ENCODE measurements at places on chromosomes 6 and 20.
A peak's percentile ranks its signal among the peaks of the same experiment; 100 is the strongest.

DNA sequence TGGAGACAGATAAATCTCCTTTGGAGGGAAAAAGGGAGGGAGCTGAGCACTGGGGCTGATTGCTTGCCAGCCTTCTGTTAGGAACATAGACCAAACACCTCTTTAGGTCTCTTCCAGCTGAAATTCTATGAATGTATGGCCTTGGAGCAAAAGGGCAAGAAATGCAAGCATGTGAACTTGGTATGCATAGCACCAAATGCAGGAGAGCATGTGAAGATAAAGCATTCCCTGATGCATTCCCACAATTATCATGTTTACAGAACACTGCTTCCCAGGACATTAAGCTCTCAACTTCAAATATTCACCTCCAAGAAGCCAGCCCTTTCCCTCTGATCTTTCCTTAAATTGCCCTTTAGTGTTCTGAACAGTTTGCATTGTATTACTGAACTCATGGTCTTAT lies 15.6 kb downstream of the RIPOR2 start:
- DNase-seq, result peak; percentile 21

- DNase-seq, result no peak
These were observed 82.0 kb downstream of the EZR start for GRCh38 chr6:158737082-158737709.

- DNase-seq, result no peak
These were observed 23.3 kb upstream of the OSTM1 start for GRCh38 chr6:108097882-108098281.

DNA sequence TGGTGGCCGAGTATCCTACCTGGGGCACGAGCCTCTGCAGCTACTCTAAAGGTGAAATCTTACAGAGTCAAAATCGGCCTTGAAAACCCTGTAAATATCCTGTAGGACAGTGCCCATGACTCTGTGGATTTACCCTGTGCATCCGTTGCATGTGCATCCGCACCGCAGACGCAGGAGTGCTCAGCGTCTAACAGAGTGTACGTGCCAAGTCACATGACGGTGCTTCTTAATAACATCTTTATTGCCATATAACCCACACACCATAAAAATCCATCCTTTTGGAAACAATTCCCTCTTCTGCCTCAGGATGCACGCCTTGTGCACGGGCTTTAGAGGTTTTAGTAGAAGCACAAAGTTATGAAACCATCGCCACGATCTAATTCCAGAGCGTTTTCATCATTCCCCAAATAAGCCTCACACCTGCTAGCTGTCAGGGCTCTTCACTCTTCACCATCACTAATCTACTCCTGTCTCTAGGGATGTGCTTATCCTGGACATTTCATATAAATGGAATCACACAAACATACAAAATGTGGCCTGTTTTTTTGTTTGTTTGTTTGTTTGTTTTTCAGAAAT lies 384.5 kb upstream of the SULF2 start:
- DNase-seq, result no peak

DNA sequence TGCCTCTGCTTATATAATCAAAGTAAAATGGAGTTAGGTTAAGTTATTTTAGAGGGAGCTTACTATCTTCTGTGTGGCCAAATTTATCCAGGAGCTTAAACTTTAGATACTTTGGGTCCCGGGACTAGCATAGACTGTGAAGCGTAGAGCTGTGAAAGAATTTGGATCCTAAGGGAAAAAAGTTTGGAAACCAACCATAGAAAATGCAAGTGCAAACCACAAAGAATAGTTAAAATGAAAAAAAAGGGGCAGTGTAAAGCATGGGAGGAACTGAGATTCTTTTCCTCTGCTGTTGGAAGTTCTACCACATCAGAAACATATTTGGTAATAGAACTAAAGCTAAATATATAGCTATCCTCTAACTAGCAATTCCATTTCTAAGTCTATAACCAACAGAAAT lies 232.2 kb upstream of the FLRT3 start:
- no peak for DNase-seq

DNA sequence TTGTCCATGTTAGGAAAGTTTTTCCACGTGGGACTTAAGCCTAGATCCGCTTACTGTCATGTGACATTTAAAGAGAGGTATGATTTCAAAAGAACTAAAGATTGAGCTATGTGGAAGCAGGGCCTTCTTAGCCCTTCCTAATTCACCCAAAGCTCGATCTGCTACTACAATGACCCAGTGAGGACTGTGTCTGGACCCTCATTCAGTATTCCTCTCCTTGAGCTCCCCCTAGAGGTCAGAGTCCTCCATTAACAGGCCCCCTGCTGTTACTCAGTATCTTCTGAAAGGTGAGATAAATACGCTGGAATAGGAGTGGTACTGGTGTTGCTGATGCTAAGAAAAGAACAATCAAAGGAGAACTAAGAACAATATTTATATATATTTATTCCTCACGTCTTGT lies 414.0 kb downstream of the GJA1 start:
- DNase-seq, result no peak

DNA sequence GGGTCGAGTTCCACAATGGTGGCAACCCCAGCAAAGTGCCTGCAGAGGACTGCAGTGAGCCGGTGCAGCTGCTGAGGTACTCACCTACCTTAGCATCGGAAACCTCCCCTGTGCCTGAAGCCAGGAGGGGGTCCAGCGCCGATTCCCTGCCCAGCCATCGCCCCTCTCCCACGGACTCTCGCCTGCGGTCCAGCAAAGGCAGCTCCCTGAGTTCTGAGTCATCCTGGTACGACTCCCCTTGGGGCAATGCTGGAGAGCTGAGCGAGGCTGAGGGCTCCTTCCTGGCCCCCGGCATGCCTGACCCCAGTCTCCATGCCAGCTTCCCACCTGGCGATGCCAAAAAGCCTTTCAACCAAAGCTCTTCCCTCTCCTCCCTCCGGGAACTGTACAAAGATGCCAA lies 134.1 kb upstream of the CLDN20 start:
- DNase-seq, result no peak

GRCh38 chr6:45712076-45712475 lies 303.6 kb downstream of the CLIC5 start:
- DNase-seq, result no peak

- DNase-seq, result no peak
These were observed 22.1 kb downstream of the PREX1 start for GRCh38 chr20:48805716-48806115.

DNA sequence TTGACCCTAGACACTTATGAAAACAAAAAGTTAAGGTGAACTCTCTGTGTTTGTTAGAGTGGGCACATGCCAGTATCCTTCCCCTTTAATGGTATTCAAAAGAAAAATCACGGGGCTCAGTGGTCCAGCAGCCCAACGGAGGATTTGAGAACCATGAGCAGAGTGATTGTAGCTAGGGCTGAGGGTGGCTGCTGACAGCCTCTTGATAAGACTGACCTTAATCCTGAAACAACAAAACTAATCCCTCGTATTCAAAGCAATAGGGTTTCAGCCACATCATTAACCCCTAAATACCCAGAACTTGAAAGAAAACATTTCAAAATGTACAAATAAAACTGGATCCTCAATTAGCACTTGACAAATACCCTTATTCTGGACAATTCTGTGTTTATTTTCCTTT lies 95.1 kb downstream of the SNAP25 start:
- DNase-seq, result no peak

DNA sequence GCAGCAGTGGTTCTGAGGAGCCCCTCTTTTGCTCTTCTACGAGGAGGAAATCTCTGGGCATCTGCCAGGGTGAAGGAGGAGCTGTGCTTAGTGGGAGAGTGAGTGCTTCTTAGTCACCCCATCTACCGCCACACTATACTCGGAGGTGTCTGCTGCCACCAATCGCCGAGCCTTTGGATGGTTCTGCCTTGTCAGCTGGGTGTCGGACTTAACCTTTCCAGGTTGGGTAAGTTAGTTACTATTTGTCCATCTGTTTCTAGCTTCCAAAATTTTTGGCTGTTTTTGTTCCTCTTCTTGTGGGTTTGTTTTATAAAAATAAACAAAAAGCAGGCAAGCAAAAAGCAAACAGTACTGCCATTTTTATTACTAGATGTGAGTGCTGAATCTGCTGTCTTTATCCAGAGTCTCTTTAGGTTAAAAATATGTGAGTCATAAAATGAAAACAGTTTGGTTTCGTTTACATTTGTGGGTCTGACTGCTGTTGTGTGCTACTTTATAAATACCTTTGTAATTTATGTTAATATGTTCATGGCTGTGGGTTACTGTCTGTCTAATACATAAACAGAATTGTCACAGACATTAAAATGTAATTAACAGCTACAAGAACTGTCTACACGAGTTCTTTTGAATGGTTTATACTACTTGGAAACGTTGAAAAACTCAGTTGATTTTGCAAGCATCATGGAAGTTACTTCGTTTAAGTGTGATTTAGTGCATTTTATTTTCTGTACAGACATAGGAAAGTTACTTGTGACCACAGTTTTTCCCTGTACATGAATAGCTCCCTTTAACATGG lies 89.2 kb downstream of the ARID1B start:
- DNase-seq, result no peak

DNA sequence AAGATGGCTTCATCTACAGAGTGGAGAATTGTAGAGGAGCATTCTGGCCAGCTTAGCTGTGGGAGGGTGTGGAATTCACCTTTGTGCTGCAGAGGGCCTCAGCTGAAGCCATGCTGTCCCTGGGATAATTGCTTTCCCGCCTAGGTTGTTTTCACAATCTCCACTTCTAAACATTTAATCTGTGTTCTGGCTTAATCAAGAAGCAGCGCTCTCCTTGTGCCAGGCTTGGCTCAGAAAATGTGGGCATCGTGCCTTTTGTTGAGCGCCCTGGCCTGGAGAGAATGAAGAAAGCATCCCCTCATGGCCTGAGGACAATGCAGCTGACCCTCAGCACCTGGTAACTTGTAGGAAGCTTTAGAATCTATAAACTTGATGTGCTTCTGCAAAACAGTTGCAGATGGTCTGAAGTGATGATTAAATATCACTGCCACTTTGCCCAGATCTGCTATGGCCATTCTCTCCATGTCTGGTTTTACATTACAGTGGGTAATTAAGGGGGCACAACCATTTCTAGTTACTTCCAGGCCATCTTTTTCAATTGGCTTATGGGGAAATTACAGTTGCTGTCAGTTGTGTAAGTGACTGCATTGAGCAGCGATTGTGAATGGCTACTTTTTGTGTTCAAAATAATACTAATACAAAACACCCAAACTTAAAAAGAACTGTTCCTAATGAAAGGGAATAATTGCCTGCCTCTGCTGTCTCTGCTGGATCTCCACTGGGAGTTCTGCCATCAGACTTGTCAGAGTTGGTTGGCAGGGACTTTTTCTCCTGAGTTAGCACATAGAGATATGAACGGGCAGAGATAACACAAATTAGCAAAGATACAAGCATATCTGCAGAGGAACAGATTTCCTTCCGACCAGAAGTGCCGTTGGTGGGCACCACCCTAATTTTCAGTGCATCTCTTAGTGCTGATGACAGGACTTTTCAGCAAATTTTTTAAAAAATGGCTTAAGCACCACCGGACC lies 18.4 kb downstream of the CTNNBL1 start:
- DNase-seq, result no peak

GRCh38 chr6:130931683-130932082 lies 104.5 kb downstream of the SMLR1 start:
- no peak for DNase-seq

- no peak for DNase-seq
These were observed 300.2 kb downstream of the THBS2 start for GRCh38 chr6:168953461-168953860.

DNA sequence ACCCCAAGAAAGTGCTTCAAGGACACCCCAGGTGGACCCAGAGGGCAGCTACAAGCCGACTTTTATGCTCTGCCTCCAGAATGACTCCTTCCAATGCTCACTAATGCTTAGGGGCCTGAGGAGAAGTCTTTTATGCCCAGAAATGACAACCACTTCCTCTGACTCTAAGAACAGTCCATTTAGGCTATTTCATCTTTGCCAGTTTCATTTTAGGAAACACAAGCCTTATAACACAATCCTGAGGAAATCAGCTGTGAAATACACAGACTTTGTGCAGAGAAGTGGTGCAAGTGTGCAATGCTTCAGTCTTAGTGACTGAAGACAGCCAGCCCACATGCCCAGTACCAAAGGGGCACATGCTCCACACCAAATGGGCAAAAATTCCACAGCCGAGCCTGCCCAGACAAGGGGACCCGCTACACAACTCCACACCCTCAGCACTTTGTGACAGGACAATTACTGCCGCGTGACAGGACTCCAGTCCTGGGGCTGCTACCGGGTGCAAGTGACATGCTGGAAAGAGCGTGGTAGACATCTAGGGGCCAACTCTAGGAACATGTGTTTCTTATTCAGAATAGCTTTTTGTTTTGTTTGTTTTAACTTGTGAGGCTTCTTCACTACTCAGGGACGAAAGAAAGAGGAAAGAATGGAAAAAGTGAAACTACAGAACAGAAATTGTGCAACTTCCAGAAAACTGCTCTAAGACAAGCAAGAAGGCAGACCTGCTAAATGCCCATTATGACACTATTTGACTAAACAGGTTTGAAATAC lies 28.2 kb upstream of the PLAGL1 start:
- no peak for DNase-seq

DNA sequence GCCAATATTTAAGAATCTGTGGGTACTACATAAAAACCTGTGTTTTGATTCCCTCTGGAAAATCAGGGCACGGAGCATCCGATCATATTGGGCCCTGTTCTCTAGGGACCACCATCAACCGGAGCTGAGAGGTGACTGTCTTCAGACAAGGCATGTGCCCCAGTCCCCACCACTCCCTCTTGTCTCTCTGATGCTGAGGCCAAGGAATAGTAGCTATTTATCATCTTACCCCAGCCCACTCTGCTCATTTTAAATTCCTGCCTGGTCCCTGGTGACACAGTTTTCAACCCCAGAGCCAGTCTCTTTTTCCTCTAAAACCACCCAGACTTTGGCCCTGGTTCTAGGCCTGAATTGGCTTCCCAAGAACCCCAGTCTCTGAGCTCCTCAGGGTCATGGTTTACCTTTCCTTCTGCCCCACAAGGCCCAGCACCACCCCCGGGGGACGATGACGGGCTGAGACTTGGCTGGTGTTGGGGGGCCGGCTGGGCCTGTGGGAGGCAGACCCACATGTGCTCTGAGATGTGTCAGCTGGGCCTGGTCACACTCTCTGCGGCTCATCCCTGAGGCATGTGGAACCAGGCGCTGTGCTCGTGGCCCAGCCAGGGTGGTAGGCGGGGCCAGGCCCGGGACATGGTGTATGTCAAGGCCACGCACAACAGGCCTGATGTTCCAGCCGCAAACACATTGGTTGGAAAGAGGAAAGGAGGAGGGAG lies 114.4 kb downstream of the CEBPB start:
- DNase-seq, result peak; percentile 97

DNA sequence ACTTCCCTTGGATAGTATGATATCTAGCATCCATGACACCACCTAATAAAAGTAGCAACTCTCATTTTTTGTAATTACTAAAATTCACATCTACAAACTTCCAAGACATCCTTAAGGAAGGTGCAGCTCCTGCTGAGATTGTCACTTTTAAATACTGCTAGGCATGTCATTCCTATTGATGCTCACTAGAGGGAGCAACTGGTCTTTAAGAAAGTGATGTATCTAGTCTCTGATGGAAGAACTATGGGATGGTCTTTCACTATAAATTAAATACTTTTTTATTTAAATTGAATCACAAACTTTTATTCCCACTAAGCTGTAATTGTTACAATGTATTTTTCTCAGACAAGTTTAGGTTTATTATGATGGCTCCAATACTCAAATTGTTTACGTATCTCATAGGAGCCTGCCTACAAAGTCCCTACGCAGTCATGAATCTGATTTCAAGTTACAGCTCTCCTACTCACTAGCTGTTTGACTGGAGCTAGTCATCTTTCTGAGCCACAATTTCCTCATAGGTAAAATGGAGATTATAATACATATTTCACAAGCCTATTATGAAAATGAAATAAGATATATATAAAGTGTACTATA lies 8.1 kb upstream of the TSPYL1 start:
- no peak for DNase-seq

GRCh38 chr20:37598100-37598543 lies 70.4 kb upstream of the BLCAP start:
- no peak for DNase-seq

All from esophagus muscularis mucosa (tissue), 4 donors.